ENCODE measurements at places on chromosomes 12 and 14.

DNA sequence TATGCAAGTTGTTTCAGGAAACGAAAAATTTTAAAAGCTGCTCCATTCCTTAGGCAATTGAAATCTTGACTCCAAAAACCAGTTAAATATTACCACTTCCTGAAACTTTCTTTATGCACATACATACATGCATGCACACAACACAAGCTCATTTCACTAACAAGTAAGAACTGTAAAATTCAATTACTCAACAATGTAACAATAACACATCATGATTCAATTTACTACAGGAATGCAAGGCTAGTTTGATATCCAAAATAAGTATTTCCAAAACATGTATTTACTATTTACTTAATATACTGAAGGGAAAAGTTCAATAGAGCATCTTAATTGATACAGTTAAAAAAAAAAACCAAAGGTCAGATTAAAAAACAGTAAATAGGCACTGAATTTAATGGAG is 19.6 kb downstream of the NAP1L1 start:
- no peak for DNase-seq

DNA sequence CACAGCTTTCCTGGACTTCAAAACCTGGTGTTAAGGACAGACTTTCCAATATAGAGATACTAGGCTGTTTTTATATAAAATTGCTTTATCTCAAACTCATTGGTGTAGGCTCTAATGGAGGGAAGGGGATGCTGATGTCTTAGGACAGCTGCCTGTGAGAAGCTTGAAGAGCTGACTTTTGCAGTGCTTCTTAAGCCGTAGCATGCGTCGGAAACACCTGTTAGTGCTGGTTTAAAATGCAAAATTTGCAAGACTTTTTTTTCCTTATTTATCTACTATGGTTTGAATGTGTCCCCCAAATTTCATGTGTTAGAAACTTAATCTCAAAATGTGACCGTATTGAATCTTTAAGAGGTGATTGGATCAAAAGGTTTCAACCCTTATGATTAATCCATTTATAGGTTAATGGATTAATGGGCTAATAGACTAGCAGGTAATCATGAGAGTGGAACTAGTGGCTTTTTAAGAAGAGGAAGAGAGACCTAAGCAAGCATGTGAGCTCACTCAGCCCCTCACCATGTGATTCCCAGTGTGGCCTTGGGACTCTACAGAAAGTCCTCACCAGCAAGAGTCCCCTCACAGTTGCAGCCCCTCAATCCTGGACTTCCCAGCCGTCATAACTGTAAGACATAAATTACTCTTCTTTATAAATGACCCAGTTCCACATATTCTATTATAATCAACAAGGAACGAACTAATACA is 60.9 kb upstream of the FUT8 start:
- DNase-seq, result no peak

GRCh38 chr12:93403988-93404803 is 26.5 kb downstream of the NUDT4 start:
- DNase-seq, result no peak

- DNase-seq, result no peak
Measured at GRCh38 chr14:88023658-88024187, 18.8 kb downstream of the GPR65 start.

GRCh38 chr12:58030566-58031279 is 89.4 kb downstream of the ATP23 start:
- DNase-seq, result peak; percentile 6

- DNase-seq, result peak; percentile 61
Measured at GRCh38 chr12:19388131-19388549, 51.2 kb upstream of the AEBP2 start.

- no peak for DNase-seq
Measured at GRCh38 chr12:96749999-96750398, 157.1 kb upstream of the NEDD1 start.

GRCh38 chr14:28765831-28766468 is 637 bp upstream of the FOXG1 start:
- no peak for DNase-seq

- DNase-seq, result no peak
Measured at GRCh38 chr12:113844495-113845210, 121.5 kb downstream of the RBM19 start.

GRCh38 chr12:73136386-73136785 is 864.2 kb downstream of the TRHDE start:
- no peak for DNase-seq

- DNase-seq, result no peak
Measured at GRCh38 chr14:93972618-93973205, 3.7 kb downstream of the ASB2 start.

- DNase-seq, result no peak
Measured at GRCh38 chr14:32312010-32312331, 17.1 kb upstream of the AKAP6 start.

DNA sequence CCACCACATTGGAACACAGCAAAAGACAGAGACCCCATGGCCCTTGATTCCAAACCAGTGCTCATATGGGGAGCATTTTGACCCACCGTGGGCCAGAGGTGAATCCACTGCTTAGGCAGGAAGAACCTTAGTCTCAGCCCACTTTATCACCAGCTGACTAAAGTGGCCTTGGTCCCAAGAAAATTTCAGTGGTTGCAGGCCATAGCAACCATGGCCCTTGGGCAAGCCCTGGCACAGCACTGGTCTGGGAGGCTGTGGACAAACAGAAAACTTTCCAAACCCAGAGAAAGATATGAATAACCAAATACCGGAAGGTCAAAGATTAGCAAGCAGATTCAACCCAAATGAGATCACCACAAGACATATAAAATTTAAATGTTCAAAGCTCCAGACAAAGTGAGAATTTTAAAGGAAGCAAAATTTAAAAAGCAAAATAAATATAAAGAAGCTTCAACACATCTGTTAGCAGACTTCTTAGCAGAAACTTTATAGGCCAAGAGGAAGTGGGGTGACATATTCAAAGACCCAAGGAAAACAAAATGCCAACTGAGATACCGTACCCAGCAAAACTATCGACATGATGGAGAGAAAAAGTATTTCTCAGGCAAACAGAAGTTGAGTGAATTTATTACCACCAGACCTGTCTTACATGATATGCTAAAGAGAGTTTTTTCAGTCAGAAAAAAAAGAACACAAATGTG is 7.8 kb downstream of the KLRK1 start:
- DNase-seq, result no peak

DNA sequence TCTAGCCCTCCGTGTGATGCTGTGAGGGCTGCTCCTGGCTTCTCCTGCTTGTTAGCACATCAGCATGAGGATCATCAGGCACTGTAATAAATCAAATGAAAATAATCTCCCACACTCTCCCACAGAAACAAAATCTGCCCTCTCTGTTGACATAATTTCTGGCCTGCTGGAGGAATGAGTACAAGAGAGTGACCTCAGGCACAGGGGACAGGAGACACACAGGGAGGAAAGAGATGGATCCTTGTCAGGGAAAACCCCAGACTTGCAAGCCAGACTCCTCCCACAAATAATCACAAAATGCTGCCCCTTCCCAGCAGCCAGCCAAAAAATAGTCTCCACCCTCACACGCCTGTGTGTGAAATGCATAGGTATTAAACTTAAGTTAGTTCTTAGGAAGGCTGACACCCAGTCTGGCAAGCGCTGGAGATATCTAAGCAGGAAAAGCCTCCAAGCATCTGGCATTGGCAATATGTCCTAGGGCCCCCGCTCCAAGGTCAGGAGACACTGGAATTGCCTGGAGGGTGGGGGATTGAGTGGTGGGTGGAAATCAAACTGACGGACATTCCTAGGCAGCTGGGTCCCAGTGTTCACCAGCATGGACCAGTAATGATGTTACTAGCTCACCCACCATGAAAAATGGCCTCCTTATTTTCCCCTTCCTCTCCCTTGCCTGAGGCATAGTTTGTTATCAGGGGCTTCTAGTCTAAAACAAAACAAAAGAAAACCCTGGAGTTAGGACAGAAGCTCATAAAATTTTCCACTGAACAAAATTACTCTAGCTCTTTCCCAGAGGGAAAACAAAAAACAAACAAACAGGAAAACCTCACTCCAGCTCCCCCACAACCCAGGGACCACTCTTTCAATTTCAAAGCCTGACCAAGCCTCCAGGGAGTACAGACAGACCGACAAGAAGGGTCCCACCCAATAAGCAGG is 22.0 kb downstream of the SMUG1 start:
- peak; percentile 4 for DNase-seq

DNA sequence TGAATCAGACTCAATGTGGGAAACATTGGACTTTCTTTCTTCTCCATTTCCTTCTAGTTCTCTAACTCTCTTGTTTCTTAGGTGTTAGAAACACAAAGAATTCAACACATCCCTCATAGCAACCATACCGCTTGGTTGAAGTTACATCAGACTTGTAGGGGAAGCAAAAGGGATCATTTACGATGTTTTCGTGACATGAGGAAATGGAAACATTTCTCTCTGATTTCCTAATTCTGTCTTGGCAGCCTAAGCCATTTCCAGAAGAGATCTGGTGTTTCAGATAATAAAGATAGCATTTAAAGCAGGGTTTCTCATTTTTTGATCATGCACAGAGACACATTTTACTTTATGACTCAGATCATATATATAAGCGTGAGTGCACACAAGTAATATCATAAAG is 202.0 kb downstream of the TMEM132C start:
- DNase-seq, result no peak

DNA sequence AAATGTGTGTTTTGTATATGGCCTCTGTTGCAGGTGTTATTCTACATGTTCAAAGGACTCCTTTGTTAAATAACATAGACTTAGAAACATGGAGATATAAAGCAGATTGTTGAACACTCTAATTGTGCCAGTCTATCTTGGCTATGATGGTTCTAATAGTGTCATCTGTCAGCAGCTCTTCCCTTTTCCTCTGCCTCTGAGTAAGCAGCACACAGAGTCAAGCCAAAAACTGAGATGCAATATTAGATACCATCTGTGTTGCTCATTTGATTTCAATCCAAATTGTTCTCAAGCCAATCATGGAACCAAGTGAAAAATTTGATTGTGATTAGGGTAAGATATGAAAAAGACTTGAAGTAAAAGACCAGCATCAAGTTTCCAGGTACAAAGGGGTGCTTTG is 871.1 kb upstream of the MGAT4C start:
- DNase-seq, result peak; percentile 55

- DNase-seq, result no peak
Measured at GRCh38 chr12:67302162-67302561, 33.0 kb downstream of the CAND1 start.

GRCh38 chr14:99326041-99326710 is 54.2 kb upstream of the BCL11B start:
- DNase-seq, result no peak

DNA sequence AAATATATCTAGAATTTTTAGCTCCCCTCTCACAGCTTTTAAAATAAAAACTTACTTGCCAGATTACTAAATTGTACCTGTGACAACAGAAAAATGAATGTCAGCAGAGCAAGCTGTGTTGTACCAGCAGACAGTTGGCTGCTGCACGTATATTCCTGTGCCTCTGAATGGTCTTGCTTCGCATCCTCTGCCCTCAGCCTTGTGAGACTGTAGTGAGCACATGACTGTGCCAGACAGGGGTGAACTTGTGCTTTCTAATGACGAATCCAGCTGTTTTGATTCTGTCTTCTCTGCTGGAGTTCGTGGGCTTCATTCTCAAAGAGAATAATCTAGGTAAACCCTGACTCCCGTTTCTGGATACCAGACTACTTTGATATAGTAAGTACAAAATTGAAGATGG is 58.3 kb upstream of the FRMD6 start:
- DNase-seq, result peak; percentile 54

DNA sequence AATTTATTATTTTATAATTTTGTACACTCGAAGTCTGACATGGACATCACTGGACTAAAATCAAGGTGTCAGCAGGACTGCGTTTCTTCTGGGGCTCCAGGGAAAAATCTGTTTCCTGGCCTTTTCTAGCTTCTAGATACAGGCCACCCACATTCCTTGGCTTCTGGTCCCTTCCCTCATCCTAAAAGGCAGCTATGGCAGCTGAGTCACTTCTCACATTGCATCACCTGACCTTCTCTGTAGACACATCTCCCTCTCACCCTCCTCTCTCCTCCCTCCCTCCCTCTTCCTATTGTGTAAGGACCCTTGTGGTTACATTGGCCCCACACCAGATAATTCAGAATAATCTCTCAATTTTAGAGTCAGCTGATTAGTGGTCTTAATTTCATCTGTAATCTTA is 92.4 kb downstream of the RPS6KA5 start:
- peak; percentile 9 for DNase-seq

- DNase-seq, result no peak
Measured at GRCh38 chr12:34607520-34608195, 585.4 kb downstream of the ALG10 start.

DNA sequence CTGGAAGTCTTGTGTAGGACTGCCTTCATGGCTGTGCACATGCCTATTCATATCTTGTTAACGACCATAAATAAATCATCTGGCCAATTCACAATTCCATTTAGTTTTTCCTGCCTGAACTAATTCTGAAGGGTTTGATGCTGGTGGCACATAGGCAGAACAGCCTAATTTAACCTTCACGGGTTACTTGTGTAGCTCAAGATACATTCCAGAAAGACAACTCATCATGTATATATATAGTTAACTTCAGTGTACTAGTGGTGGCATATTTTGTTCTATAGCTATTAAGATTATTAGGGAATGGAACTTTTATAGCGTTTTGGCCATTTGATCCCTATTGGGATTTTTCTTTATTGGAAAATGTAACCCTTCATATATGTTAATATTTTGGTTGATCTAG is 31.4 kb downstream of the CFAP54 start:
- DNase-seq, result no peak

GRCh38 chr14:72479461-72479931 is 414.4 kb downstream of the DPF3 start:
- no peak for DNase-seq

- DNase-seq, result no peak
Measured at GRCh38 chr14:59333235-59333634, 131.9 kb downstream of the GPR135 start.

- no peak for DNase-seq
Measured at GRCh38 chr12:69545081-69545480, 40.2 kb upstream of the CCT2 start.

GRCh38 chr12:52005903-52006703 is 643 bp upstream of the TAMALIN start:
- DNase-seq, result no peak

DNA sequence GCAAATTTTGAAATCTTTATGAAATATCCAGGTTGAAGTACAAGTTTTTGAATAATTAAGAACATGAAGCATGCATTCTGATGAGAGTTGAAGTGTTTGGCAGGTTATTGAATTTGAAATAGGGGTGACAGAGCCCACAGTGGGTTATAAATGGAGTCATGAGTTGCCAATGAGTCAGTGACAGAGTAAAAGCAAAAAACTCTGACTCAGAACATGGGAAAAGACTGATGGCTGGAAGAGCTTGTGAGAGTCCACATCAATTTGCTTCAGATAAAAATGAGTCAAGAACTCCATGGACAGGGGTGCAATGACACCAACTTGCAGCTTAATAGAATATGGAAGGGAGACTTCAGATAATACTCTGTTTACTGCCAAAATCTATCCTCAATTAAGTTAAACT is 105.3 kb downstream of the SLC6A15 start:
- no peak for DNase-seq
